Bone marrow (tissue), 2 donors: ENCODE measurements at places on chromosomes 5 and 9.
A peak's percentile ranks its signal among the peaks of the same experiment; 100 is the strongest.

DNA sequence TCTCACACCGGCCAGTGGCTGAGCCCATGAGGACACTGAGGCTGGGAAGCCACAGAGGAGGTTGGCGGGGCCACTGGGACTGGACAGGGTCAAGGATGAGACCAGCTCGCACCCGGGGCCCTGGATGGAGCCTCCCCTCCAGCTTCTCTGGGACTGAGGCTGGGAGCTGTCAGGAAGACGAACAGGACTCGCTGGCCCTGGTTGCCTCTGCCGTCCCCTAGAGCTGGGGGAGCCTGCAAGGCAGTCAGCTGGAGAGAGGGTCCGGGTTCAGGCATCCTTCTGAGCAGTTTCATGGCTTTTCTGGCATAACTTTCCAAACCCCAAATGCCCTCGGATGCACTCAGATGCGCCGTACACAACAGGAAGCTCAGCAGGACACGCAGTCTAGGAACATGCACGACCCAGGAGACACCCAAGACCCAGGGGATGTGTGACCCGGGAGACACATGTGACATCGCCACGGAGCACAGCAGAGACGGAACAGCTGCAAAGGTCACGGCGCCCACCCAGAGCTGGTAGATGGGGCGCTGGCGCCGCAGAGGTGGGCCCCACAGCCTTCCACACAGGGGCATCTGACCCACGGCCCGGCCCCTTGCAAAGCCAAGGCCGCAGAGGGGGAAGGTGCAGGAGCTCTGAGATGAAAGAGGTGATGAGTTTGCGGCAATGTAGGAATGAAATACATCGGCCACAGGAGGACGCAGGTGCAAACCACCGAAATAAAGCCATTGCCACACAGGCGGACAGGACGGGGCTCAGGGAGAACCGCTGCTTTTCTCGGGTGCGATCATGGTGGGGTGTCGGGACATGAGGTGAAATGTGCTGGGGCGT is 17.1 kb downstream of the TPPP start:
- DNase-seq: no peak

DNA sequence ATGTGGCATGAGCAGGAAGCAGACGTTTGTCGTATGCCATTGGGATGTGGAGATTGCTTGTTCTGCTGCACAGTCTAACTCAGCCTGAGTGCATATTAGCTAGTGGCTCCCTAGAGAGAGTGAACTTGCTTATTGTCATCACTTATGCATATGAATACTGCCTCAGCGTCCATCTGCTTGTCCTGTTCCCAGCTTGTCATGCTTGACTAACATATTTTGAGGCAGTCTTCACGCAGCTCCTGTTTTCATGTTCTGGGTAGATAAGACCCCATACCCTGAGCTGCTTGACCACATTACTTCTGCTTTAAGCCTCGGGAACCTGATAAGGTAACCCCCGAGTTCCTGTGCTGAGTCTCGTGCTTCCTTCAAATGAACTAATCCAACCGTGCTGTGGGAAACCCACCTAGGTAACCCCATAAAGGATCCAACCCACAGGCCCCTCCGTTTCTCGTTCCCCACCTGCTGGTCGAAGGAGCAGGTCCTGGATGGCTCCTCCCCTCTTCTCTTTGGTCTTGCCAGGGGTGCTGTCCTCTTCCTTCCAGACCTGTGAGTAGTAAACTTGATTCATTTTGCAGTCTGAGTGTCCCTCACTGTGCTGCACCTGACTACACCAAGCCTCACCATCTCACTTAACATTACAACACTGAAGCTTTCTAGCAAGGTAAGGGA is 25.0 kb downstream of the ANKRD33B start:
- DNase-seq: no peak

- no peak for DNase-seq
These were observed 647.7 kb upstream of the WWC1 start for GRCh38 chr5:167643631-167644280.

GRCh38 chr9:116147821-116148220 is 5.8 kb upstream of the PAPPA start:
- no peak for DNase-seq

DNA sequence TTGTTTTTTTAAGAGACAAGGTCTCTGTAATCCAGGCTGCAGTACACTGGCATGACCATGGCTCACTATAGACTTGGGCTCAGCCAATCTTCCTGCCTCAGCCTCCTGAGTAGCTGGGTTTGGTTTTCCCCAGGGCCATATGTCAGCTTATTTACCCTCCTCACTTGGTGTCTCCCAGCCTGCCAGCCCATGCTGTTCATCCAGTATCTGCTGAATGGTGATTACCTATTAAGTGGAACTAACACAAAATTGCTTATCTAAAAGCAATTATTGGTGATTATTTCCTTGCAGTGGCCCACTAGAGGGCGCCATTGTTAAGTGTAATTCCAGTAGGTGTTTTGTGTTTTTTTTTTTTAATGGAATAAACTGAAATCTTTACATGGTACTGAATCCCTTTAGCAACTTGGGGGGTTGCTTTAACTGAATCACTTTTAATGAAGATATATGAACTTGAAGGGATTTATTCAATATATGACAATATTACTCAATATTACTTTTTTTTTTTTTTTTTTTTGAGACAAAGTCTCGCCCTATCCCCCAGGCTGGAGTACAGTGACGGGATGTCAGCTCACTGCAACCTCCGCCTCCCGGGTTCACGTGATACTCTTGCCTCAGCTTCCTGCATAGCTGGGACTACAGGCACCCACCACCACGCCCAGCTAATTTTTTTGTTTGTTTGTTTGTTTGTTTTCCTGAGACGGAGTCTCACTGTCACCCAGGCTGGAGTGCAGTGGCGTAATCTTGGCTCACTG is 13.8 kb downstream of the EXOSC2 start:
- DNase-seq: peak; percentile 32

- no peak for DNase-seq
These were observed 268.9 kb downstream of the PIK3R1 start for GRCh38 chr5:68484307-68485068.

GRCh38 chr9:95343725-95344287 is 26.3 kb upstream of the FANCC start:
- no peak for DNase-seq

DNA sequence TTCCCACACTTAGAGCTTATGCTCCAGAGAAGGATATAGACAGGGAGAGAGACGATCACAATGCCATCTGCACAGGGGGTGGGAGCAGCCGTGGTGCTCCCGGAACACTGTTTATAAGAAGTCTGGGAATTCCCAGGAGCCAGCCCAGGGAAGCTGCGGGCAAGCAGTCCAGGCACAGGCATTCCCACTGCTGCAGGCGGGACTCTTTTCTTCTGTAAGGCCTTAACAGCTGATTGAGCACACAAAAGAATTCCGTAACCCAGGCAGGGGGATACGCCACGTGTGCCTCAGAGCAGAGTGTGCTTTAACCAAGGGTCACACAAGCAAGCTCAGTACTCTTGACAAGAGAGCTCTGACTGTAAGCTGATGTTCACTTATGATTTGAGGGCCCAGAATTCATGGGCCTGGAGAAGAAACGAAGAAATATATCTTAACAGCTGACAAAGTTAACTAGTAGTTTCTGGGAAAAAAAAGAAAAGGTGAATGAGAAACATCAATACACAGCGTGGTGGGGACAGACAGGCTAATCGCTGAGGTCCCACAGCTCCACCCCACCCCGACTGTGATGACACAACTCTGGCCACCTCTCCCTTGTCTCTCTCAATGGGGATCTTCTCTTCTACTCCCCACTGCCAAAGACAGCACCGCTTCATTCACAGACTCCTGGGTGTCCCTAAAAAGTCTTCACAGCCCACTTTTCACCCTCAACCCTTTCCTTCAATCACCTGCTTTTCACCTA is 85.9 kb upstream of the SIMC1 start:
- DNase-seq: no peak

- DNase-seq: no peak
These were observed 28.1 kb downstream of the DIMT1 start for GRCh38 chr5:62375627-62376026.

GRCh38 chr5:43567967-43568366 is 11.1 kb upstream of the PAIP1 start:
- DNase-seq: no peak

GRCh38 chr5:155943516-155944407 is 383.2 kb upstream of the SGCD start:
- DNase-seq: no peak

GRCh38 chr9:14158136-14158813 is 155.7 kb downstream of the NFIB start:
- DNase-seq: no peak

- DNase-seq: no peak
These were observed 512.9 kb upstream of the KLF4 start for GRCh38 chr9:108002371-108002956.

DNA sequence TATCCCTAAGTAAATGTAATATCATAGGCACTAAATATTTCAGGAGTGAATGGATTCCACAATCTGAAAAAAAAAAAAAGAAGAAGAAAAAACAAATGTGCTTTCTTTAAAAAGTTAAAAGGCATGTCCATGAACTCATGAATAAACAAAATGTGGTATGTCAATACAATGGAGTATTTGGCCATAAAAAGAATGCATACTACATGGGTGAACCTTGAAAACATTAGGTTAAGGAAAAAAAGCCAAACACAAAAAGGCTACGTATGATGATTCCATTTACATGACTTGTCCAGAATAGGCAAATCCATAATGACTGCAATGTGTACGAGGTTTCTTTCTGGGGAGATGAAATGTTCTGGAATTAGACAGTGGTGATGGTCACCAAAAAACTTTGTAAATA is 45.3 kb downstream of the FNIP1 start:
- DNase-seq: no peak

DNA sequence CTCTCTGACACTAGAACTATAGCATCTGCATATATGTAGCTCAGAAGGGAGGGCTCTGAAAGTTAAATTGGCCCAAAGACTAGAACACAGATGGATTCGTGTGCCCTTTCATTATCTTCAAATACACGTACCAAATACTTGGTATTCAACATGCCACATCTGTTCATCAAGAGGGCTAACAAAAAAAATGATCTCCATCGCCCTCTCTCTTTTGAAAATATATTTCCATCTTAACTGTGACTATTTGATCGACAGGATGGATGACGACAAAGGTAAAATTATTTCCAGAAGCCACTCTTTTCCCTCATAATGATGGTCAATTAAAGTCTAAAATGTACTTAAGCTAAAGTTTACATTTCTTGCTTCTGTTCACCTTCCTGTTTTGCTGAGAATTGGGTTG is 77.0 kb downstream of the SEMA6A start:
- no peak for DNase-seq

- peak; percentile 65 for DNase-seq
These were observed 36.2 kb upstream of the ANKRD55 start for GRCh38 chr5:56269216-56269927.

GRCh38 chr5:170408226-170408625 is 19.1 kb upstream of the KCNMB1 start:
- DNase-seq: no peak

DNA sequence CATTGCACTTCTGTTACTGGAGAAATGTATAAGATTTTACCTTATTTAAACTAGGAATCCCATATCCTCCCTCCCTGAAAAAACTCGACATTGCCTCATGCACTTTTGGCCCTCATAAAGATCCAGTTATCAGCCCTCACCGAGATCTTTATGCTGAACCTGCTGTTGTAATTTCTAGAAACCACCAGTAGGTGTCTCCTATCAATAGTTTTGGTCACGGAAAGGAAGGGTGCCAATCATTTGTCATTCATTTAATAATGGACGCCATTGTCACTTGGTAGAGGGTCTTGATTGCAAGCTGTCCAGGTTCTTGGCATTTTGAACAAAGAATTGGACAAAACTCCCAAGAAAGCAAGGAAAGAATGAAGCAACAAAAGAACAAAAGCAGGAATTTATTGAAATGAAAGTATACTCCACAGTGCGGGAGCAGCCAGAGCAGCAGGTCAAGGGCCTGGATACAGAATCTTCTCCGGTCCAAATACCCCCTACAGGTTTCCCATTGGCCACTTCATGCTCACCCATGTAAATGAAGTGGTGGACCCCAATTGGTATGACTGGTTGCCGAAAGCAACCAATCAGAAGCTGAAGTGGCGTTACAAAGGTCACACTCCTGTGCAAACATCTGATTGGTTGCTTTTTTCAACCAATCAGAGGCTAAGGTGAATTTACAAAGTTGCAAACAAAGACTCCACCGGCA is 524.3 kb downstream of the PSAT1 start:
- DNase-seq: no peak

DNA sequence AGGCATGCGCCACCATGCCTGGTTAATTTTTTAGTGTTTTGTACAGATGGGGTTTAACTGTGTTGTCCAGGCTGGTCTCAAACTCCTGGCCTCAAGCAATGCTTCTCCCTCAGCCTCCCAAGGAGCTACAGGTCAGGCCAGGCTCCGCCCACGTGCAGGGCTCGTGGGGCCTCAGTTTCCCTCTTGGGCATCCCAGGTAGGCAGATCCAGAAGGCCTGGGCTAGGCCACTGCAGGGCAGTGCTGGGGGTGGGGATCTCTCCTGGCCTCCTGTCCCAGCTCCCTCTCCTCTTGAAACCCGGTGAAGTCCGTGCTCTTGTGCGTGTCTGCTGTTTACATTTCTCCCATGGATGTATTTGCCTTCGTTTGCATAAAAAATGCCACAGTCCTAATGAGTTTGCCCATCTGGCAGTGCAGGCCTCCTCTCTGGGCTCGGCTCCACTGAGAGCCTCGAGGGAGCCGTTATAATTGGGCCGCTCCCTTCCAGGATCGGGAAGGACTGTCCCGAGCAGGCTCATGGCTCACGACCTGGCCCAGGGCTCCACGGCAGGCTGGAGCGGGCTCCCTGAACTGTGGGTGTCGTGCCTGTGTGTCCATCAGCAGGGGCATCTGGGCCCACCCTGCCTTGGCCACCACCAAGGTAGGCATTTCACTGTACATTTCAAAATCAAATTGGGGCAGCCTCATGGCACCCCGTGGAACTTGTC is 52.6 kb upstream of the RUFY1 start:
- DNase-seq: no peak

DNA sequence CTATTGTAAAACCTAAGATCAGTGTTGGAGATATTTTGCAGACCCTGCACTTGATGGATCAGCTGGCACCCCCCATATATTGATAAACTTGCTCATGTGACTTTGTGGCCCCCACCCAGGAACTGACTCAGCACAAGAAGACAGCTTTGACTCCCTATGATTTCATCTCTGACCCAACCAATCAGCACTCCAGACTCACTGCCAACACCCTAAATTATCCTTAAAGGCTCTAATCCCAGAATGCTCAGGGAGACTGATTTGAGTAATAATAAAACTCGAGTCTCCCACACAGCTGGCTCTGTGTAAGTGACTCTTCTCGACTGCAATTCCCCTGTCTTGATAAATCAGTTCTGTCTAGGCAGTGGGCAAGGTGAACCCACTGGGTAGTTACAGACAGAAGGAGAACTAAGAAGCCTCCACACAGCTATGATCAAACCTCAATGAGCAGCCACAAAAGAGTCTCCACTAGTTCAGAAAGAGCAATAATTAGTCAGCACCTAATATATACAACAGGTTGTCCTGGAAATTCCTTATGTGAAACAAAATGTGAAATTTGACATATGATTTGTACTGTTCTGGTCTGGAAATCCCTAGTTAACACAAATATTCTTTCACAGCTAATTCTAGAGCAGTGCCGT is 52.2 kb downstream of the ACTL7B start:
- no peak for DNase-seq

DNA sequence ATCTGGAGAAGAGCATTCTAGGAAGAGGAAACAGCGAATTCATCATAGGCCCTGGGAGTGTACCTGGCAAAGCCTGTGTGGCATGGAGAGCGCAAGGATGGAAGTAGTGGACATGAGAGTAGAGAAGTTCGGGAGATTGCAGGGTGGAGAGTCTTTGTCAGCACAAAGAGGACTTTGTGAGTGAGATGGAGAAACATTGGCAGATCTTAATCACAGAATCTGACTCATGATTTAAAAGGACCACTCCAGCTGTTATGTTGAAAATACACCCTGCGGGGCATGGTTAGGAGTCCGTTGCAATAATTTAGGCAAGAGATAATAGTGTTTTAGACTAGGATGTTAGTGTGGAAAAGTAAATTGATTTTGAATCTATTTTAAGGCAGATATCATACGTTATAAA is 116.9 kb downstream of the HACD4 start:
- DNase-seq: no peak
